ENCODE measurements at places on chromosomes 16 and 17.

GRCh38 chr17:9648521-9649110 is 3.3 kb downstream of the USP43 start:
- no peak for DNase-seq

- no peak for DNase-seq
Measured at GRCh38 chr17:10247810-10248209, 49.4 kb upstream of the GAS7 start.

- DNase-seq: no peak
Measured at GRCh38 chr16:57444711-57445110, 2.5 kb downstream of the CIAPIN1 start.

- no peak for DNase-seq
Measured at GRCh38 chr16:1899641-1900451, 18.4 kb downstream of the HS3ST6 start.

- DNase-seq: no peak
Measured at GRCh38 chr16:67542464-67542863, 13.8 kb downstream of the RIPOR1 start.

DNA sequence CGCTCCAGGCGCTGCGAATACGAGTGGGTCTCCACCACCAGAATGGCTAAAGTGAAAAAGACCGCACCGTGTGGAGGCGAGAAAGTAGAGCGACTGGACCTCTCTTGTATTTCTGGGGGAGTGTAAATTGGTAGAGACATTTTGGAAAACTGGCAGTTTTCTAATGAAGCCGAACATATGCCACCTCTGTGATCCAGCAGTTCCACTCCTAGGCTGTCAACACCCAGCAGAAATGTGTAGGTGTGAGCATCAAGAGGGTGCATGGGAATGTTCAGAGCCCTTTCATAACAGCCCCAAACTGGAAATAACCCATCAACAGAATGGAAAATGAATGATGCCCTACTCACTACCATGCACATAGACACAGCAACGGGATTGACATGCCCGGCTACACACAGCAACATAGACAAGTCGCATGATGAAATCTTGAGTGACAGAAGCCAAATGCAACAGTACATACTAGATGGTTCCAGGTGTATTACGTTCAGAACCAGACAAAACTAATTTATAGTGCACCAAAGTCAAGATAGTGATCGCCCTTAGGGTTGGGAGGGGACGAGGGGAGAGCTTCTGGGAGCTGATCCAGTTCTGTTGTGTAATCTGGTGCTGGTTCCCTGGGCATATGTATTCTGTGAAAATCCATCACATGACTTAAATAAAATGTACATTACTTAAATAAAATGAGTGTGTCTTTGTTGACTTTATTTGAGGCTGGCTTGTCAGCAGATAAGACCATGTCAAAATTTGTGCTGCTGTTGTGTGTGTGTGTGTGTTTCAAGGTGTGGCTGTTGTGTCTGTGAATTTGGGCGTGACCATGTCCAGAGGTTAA is 877 bp upstream of the BCL7C start:
- no peak for DNase-seq

- DNase-seq: no peak
Measured at GRCh38 chr16:10995565-10995964, 51.2 kb downstream of the CLEC16A start.

DNA sequence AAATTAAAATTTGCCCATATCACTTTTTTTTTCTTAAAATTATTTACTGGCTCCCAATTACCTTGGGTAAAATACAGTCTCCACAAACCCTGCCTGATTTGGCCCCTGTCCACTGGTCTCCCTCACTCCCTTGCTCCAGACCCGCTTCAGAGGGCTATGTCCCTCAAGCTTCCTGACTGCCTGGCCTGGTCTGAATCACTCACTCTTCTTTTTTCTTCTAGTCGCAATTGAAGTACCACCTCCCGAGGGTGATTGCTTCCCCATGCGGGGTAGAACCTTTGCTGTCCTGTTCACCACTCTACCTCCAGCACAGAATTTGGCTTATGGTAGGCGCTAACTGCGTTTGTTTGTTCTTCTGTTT is 598 bp upstream of the PGAP3 start:
- no peak for DNase-seq

DNA sequence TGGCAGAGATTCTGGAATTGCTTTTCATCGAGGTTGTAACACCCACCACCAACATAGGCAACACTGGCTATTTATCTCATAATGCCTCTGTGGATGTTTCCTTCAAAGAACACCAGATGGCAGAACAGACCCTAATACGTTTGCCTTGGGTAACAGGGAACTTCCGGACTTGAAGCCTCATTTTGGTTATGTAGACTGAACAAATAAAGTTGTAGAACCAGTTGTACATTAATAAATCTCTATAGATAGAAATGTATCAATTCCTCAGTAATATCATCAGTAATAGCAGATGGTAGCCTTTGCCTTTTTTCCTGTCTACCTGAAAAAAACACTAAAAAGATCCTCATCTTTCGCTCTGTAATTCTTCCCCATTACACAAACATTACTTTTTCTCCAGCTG is 25.9 kb upstream of the APOH start:
- DNase-seq: peak; percentile 96

- no peak for DNase-seq
Measured at GRCh38 chr16:2529961-2530628, 1.1 kb downstream of the CEMP1 start.
